ENCODE measurements at places on chromosomes 1 and 21. TPM values are rescaled to one million over a fixed set of nuclear protein-coding genes. Genes with fewer than 3 reads are reported as not detected.

Gene AKNAD1
- total RNA-seq, result not detected

Gene LRRC71
- total RNA-seq, result not detected

Gene CAMK2N1
- total RNA-seq, result 55.0 TPM

Gene FMO2
- not detected for total RNA-seq

Gene PRR9
- total RNA-seq, result not detected

Gene GREM2
- total RNA-seq, result 0.51 TPM

Data from Caco-2 (cell line).